Neural progenitor cell (in vitro differentiated cells): ENCODE measurements at places on chromosomes 11 and 22.

DNA sequence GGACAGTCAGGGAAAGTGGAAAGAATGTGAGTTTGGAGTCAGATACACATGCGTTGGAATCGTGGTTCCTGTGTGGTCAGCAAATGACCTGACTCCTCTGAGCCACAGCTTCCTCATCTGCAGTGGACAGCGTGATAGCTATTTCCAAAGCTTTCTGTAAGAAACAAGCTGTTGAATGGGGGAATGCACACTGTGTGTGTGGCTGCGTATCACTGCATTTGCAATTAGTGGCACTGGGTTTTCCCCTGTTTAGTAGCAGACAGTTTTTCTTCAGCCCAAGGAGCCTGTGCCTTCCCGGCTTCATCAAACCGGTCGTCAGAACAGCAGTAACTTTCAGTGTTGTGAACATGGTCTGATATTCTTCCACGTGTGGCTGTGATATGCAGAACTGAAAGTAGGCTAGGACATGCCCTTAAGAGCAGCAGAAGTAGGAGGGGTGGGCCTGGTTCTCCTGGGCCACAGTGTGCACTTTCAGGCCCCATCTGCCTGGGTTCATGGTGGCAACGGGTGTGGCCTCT lies 121.5 kb downstream of the RRAS2 start:
- no peak for DNase-seq
- peaks cover 4% of the 10 kb centered on the region for H3K4me1 ChIP-seq
- no peaks in the 10 kb centered on the region for H3K36me3 ChIP-seq
- H3K27me3 ChIP-seq, result no peaks in the 10 kb centered on the region
- no peak overlapping the region for H3K4me3 ChIP-seq

DNA sequence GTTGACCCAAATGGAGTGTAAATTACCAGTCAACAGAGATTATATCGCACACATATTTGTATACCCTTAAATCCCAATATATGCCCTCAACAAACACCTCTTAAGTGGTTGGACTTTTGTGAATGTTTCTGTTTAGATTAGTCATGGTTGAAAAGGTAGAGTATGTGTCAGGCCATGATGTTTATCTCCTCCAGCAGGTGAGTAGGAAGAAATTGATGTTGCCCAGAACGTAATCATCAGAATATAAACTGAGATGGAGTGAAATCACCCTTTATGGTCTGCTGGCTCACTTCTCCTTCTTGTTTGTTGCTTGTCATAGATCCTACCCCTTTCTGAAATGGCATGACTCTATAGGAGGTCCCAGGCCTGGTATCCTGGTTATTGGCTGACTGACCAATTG lies 431.8 kb downstream of the ETS1 start:
- H3K36me3 ChIP-seq, result no peaks in the 10 kb centered on the region
- no peaks in the 10 kb centered on the region for H3K27me3 ChIP-seq
- no peak overlapping the region for H3K27ac ChIP-seq
- DNase-seq, result no peak
- H3K4me1 ChIP-seq, result peaks cover 6% of the 10 kb centered on the region

- no peak overlapping the region for H3K4me3 ChIP-seq
- no peaks in the 10 kb centered on the region for H3K4me1 ChIP-seq
- no peaks in the 10 kb centered on the region for H3K27me3 ChIP-seq
- H3K36me3 ChIP-seq, result peaks cover 3% of the 10 kb centered on the region
Observed at GRCh38 chr11:78660471-78660870, 85.8 kb upstream of the NARS2 start.

DNA sequence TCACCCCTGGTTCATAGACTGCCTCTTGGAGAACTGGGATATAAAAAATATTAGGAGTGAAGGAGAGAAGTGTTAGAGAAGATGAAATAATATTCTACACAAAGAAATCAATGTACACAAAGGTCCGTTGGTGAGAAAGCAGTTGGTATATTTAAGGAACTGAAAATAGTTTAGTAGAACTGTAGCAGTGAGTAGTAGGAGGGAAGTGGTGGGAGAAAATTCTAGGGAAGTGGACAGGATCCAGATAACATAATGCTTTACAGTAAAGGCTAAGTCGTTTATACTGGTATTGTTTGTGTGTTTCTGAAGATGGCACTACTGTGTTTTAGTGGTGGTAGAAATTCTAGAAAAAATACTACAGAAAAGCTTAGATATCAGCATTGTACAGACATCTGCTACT lies 120.8 kb upstream of the CHORDC1 start:
- H3K27me3 ChIP-seq, result no peaks in the 10 kb centered on the region
- H3K4me3 ChIP-seq, result no peak overlapping the region

GRCh38 chr22:20638507-20638870 lies 131.1 kb downstream of the MED15 start:
- no peaks in the 10 kb centered on the region for H3K36me3 ChIP-seq
- no peaks in the 10 kb centered on the region for H3K4me1 ChIP-seq
- no peak overlapping the region for H3K27ac ChIP-seq
- no peak for DNase-seq

DNA sequence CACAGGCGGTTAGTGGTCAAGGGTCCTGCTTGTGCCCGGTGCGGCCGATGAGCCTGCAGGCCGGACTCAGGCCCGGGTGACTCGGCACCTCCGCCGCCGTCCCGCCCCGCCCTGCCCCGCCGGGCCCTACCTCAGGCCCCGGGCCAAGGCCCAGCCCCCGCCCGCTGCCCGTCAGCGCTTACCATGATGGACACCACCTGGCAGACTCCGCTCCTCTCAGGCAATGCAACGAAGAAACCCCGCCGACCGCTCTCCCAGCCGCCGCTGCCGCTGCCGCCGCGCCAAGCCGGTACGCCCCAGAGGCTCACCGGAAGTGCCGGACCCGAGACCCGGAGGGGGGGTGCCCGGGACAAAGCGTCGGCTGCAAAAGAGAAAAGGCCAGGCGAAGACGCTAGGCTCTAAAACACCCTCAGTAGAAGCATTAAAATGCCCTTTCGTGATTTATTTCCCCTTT lies at the start of gene UFD1:
Gene UFD1, minus strand, starts transcription at position 293 of the 454 bp plus-strand sequence. Its CDS starts 108 bp downstream, at position 185.
- peak within 1 kb of the TSS; percentile 77 for H3K4me3 ChIP-seq
- H3K4me1 ChIP-seq, result peaks cover 17% of the 10 kb centered on the region
- peak; percentile 95 for DNase-seq
- peak within 1 kb of the TSS; percentile 98 for H3K27ac ChIP-seq
- no peaks in the 10 kb centered on the region for H3K27me3 ChIP-seq

DNA sequence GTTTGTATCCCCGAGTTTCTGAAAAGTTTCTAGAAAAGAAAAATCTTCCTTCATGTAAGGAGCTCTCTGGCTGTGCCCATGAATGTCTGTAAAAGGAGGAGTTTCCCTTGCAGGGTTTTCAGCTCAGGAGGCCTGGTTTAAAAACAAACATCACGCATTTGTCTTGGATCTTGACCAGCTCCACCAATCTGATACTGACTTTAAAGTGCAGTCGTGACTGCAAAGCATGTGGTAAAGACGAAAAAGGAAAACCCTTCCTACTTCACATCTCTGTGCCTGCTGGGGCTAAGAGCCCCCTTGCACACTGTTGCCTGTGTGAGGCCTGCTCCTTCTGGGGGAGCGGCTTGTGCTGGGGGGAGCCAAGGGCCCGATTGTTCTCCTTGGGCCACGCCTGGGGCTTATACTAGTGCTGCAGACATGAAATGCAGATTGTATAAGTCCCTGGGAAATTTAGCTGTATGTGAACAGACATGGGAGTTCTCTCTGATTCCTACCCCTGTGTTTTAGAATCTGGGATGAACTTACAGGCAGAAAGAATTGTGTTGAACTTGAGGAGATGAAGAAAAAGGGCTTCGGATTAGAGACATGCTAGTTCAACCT lies 62.1 kb downstream of the ADAMTS15 start:
- no peak for DNase-seq
- no peak overlapping the region for H3K27ac ChIP-seq
- no peak overlapping the region for H3K4me3 ChIP-seq
- H3K36me3 ChIP-seq, result no peaks in the 10 kb centered on the region
- H3K4me1 ChIP-seq, result peaks cover 8% of the 10 kb centered on the region

DNA sequence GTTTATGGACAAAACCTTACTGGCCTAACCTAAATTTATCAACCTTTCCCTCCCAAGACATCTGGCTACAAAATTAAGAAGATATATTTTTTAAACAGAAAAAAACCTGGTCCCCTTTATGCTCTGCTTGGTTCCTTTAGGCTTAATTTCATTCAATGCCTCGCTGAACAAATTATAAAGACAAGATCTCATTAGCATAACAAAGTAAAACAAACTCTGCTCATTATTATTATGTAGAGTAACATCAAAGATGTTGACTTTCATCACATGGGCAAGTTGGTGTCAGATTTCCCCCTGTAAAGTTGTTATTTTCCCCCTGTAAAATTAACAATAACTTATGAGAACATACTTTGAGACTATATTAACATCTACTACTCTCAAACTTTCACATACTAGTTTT lies 11.0 kb downstream of the RRAS2 start:
- no peak for DNase-seq
- no peak overlapping the region for H3K27ac ChIP-seq
- H3K4me3 ChIP-seq, result no peak overlapping the region
- no peaks in the 10 kb centered on the region for H3K27me3 ChIP-seq
- no peaks in the 10 kb centered on the region for H3K36me3 ChIP-seq
- peaks cover 11% of the 10 kb centered on the region for H3K4me1 ChIP-seq

DNA sequence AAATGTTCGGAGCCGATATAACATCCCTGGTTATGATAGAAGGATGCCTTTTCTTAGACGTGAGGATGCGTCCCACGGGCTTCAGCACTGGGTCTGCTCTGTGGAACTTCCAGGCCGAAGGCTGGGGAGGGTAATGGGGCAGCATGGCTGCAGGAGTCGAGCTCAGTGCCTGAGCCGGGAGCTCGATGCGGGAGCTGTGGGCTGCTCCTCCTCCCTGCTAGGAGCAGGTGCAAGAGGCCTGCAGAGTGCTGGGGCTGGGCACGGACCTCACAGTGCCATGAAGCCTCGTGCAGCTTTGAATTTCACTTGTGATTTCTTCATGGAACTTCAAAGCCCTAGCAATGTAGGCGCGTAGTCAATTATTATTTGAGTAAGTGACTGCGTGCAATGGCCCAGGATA lies 6.0 kb downstream of the TUBA8 start:
- H3K27me3 ChIP-seq, result peaks cover 18% of the 10 kb centered on the region
- H3K4me3 ChIP-seq, result no peak overlapping the region
- no peaks in the 10 kb centered on the region for H3K36me3 ChIP-seq

- H3K36me3 ChIP-seq, result no peaks in the 10 kb centered on the region
- peaks cover 18% of the 10 kb centered on the region for H3K4me1 ChIP-seq
- H3K27me3 ChIP-seq, result no peaks in the 10 kb centered on the region
- no peak for DNase-seq
- H3K4me3 ChIP-seq, result no peak overlapping the region
Observed at GRCh38 chr22:19218541-19219233, 40.2 kb upstream of the SLC25A1 start.

DNA sequence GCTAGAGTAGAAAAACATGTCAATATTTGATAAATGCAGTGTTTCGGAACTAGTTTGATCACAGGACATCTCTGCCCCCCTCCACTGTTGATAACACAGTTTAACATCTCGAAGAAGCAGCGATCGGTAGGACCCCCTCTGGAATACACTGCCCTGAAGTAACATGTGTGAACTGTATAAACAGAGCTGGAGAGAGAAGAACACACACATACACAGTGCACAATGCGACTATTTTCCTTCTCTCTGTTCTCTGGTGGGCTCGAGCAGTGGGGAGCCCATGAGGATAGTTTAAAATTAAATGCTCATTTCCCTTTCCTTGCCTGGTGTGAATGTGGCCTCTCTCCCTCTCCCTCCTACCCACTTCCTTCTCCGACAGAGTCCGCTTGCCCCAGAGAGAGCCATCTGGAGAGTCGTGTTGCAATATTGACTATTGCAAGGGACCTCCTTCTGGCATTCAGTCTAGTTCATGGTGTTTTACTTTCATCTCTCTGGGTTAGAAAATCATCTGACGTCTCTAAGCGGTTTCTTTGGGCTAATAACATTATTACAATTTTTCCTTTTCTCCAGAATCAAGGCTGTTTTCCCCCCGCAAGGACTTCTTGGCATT lies 51.6 kb upstream of the BARX2 start:
- H3K4me1 ChIP-seq, result peaks cover 10% of the 10 kb centered on the region
- no peak overlapping the region for H3K4me3 ChIP-seq

DNA sequence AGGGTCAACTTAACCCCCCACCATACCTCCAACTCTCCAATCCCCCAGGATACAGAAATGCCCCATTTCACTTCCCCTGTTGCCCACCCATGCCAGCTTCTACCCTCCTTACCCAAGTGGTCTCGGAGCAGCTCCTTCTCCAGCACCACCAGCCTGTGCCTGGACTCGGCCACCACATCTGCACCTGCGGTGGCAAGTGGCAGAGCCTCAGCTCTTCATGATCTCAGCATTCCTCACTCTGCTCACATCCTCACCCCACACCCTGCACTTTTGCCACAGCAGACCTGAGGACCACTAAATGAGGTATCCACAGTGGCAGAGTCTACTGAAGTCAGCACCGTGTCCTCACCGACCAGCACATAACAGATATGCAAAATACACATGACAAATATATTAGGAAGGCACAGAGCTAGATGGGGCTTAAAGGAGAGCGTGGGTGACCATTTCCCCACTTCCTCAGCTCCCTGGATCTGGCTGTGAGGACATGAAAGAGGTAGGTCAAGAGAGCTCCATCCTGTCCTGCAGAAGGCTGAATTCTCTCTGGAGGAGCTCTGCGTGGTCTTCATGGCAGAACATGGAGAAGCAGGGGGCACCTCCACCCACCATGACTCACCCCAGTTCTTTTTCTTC lies 9.7 kb downstream of the NHERF4 start:
- H3K4me1 ChIP-seq, result no peaks in the 10 kb centered on the region
- H3K27me3 ChIP-seq, result no peaks in the 10 kb centered on the region
- DNase-seq, result no peak
- H3K4me3 ChIP-seq, result no peak overlapping the region
- no peak overlapping the region for H3K27ac ChIP-seq

- no peak for DNase-seq
- peaks cover 63% of the 10 kb centered on the region for H3K27me3 ChIP-seq
- no peaks in the 10 kb centered on the region for H3K36me3 ChIP-seq
- no peak overlapping the region for H3K4me3 ChIP-seq
- no peaks in the 10 kb centered on the region for H3K4me1 ChIP-seq
Observed at GRCh38 chr22:46050451-46050845, 73.5 kb upstream of the WNT7B start.

- peaks cover 30% of the 10 kb centered on the region for H3K27me3 ChIP-seq
- H3K27ac ChIP-seq, result no peak overlapping the region
- H3K4me3 ChIP-seq, result no peak overlapping the region
- H3K4me1 ChIP-seq, result peaks cover 7% of the 10 kb centered on the region
- H3K36me3 ChIP-seq, result no peaks in the 10 kb centered on the region
Observed at GRCh38 chr22:30243661-30244060, 2.9 kb downstream of the LIF start.

DNA sequence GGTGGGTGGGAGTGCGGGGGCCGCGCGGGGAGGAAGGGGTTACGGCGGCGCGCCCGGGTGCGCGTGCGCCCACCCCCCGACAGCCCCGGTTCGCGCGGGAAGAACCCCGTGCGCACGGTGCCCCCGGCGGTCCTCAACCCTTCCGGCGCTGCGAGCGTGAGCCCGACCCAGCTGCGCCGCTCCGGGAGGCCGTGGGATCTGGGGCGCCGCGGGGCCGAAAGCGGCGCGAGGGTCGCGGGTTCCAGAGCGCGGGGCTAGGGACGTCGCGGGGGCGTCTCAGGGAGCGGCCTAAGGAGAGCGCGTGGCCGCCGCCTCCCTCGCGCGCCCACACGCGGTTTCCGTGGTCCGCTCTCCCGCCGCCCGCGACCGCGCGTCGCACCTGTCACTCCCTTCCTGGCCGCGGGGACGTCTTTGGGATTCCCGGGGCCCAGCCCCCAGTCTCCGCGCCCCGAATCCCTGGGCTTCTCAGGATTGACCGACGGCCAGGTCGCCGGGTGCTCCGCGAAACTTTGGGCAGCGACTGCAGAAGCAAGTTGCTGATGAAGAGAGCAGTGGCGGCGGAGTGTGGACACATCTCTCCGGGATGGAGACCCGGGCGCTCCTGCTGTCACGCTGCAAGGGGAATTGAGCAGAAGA lies 582 bp downstream of the SREBF2 start:
- H3K27ac ChIP-seq, result peak overlapping the region; percentile 100
- H3K4me3 ChIP-seq, result peak overlapping the region; percentile 83
- peak; percentile 73 for DNase-seq
- H3K36me3 ChIP-seq, result peaks cover 9% of the 10 kb centered on the region
- H3K4me1 ChIP-seq, result peaks cover 23% of the 10 kb centered on the region
- H3K27me3 ChIP-seq, result no peaks in the 10 kb centered on the region
